ENCODE measurements at places on chromosomes 3 and 15. TPM values are rescaled to one million over a fixed set of nuclear protein-coding genes. Genes with fewer than 3 reads are reported as not detected.

The GP5 gene
- 0.11 TPM for total RNA-seq

GRCh38 chr3:120460181-120460790 is 9.5 kb upstream of the FSTL1 start:
- no peak for DNase-seq
- no peaks in the 10 kb centered on the region for H3K4me1 ChIP-seq
- H3K27me3 ChIP-seq = no peaks in the 10 kb centered on the region
- H3K27ac ChIP-seq = no peak overlapping the region

- no peaks in the 10 kb centered on the region for H3K27me3 ChIP-seq
- DNase-seq = peak; percentile 86
- peak overlapping the region; percentile 22 for H3K4me3 ChIP-seq
- peak overlapping the region; percentile 88 for H3K27ac ChIP-seq
- H3K36me3 ChIP-seq = no peaks in the 10 kb centered on the region
Measured at GRCh38 chr3:188052169-188053035, 101.6 kb upstream of the LPP start.

The ERICH6 gene
- total RNA-seq = not detected

DNA sequence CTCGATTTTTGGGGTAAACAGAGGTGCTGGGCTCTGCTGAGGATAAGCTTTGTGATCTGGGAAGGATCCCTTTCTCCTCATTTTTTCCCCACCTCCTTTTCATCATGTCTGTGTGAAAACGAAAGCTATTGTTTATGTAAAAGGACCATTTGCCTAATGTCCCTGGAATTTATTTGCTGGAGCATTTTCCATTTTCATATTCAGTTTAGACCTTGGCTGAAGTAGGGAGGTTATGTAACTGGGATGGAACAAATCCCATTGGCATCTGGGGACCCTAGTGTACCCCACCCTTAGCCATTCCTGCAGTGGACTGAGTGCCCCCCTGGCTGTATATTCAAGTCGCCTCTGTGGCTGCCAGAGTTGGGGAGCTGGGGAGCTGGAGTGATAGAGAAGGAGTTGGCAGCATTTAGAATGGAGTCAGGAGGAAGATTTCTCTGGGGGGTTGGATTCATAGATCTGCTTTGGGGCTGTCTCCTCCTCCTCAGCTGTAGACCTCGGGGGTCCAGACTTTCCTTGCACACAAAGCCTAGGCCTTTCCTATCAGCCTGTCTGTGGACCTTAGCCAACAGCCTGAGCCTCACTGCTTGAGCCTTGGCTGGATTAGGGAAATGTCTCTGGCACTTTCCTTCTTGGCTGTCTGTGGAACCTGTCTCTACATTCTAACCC is 270.4 kb upstream of the CTDSPL start:
- no peak for DNase-seq
- no peaks in the 10 kb centered on the region for H3K36me3 ChIP-seq
- H3K4me3 ChIP-seq = no peak overlapping the region
- H3K4me1 ChIP-seq = peaks cover 47% of the 10 kb centered on the region
- H3K27me3 ChIP-seq = no peaks in the 10 kb centered on the region
- peak overlapping the region; percentile 96 for H3K27ac ChIP-seq

Measured in ascending aorta (tissue), 2 donors.